Stimulated activated CD8-positive, alpha-beta memory T cell treated with anti-CD3 and anti-CD28 coated beads, Interleukin-7, amount 100 ng/mL, for 48 hours (primary cell): ENCODE measurements at places on chromosomes 4 and X.

- DNase-seq = no peak
Measured at GRCh38 chr4:85039526-85039925, 73.0 kb upstream of the WDFY3 start.

DNA sequence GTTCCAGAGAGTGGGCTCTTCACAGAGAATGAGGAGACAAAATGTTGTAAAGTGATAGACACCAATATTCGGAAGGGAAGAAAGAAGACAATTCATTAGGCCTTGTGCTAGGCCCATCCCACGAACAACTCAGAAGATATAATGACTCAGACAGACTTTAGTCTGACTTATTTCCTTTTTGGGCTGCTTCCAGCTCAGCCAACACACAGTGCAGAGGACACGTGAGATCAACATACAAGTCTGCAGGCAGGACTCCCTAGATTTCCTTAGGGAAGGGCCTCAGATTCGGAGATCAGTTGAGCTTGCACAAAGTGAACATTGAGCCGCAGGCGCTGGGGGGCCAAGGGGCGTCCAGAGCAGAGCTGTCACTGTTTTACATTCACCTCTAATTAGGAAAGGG, 290.7 kb upstream of the TENM3 start:
- no peak for DNase-seq

GRCh38 chrX:107429090-107429489, 20.4 kb upstream of the FRMPD3 start:
- no peak for DNase-seq

DNA sequence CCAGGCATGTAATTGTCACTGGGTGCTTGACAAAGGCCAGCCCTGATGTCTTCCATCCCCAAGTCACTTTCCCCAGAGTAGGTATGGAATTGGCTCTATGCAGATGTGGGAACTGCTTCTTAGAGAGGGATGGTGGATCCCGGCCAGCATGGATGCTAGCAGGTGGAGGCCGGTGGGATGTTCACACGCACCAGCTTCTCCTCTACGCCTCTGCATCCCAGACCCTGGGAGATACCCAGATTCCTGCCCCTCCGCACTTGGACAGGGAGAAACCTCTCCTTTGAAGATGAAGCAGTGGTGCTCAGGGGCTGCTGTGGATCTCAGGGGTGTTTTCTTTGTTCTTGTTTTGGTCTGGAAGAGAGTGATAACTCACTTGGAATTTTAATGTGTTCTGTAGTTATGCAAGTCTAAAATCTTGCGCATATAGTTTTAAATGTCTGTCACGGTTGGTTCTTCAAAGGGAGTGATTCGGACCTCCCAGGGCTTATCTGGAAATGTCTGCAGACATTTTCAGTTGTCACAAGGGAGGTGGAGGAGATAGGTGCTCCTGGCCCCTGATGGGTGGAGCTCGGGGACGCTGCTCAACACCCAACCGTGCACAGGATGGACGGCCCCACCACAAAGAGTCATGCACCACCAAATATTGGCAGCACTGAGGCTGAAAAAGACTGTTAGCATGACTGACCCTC, 308.0 kb downstream of the DHRSX start:
- DNase-seq = no peak

GRCh38 chr4:67087897-67088296, 457.4 kb downstream of the CENPC start:
- no peak for DNase-seq
